Fibroblast of skin of left biceps (primary cell): ENCODE measurements at places on chromosomes 5 and 9.

DNA sequence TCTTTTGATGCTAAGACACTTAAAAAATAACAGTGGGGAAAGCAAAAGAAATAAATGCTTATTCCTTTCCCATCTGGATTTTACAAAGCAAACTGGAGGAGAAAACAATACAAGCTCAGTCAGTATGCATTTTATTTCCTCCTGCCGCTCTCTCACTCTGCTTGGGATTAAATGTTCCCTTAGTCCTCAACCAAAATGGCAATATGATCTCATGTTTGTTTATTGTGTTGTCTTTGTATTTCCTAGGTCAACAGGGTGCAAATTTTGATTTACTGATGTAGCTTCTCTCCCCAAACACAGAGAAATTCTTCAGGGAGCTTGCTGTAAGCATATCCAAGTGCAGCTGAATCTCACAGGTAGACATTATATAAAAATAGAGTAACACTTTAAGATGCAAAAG, 92.1 kb upstream of the ERBIN start:
- no peak for DNase-seq

- DNase-seq, result no peak
Measured at GRCh38 chr9:34520096-34520495, 2.7 kb downstream of the ENHO start.

- DNase-seq, result no peak
Measured at GRCh38 chr9:93030642-93031628, 27.6 kb upstream of the SUSD3 start.

DNA sequence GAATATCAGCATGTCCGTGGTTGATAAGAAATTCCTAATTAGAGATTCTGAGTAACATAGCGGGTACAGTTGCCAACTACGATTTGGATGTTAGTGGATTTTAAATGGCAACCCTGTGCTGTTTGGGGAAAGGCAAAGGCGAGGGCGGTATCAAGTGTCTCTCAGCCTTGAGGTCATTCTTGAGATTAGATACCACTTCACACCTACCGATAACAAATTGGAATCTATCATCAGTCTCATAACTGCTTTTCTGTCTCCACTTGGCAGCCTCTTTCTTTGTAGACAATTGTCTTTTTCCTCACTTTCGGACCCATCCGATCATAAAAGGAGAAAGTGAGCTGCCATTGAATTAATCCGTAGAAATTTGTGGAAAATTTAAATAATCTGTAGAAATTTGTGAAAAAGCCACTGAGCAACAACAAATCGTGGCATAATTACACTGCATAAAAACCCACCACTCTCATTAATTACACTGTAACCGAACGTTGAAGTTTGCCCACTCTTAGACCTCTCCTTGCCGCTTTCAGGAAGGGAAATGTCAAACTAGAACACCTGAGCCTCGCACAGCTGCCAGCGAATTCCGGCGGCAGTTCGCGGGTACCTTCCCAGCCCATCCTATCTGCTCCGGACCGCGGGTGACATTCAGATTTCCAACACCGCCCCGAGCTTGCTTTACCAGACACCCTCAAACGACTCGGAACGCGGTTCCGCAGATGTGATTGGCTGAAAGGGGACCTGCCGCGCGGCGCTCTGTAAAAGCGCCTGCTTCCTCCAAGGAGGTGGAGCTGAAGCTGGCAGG, 849 bp upstream of the RGMB start:
- DNase-seq, result no peak

GRCh38 chr5:2184563-2185540, 302.1 kb upstream of the IRX4 start:
- DNase-seq, result no peak

- DNase-seq, result peak; percentile 64
Measured at GRCh38 chr5:57383093-57383861, 99.3 kb downstream of the ACTBL2 start.

DNA sequence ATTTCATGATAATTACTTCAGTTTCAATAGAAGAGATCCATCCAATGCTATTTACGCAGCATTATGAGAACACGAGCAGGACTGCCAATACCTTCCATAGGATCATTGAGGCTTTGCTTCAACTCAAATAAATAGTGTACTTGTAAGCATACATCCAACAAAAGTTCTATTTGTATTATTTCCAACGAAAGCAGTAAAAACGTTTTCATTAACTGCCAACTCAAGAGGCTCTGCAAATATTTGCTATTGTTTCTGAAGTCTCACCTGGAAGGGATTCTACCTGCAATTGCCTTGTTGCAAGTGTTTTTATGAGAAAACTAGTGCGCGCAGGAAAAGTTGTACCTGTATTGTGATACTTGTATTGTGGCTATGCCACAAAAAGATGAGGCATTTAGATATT, 11.0 kb upstream of the GNPDA1 start:
- DNase-seq, result no peak

- peak; percentile 17 for DNase-seq
Measured at GRCh38 chr5:145902421-145902820, 29.6 kb upstream of the GRXCR2 start.

GRCh38 chr5:171433982-171434676, 14.7 kb downstream of the FGF18 start:
- DNase-seq, result no peak

- no peak for DNase-seq
Measured at GRCh38 chr5:74272024-74272775, 368.3 kb downstream of the ENC1 start.

DNA sequence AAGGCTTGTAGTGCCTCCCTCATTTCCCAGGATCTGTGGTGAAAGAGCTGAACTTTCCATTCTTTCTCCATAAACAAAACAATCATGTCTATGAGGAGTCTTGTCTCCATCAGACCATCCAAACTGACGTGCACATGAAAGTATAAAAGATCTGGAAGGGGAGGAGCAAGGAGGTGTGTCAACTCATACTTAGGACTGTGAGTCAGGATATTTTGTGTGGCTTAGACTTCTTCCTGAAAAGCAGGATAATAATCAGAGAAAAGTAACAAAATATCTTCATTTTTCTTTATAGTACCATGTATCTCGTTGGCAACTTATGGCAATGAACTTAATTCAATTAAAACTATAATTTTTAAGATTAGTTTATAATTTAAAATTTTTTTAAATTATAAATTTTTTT, 96.0 kb upstream of the PRRC1 start:
- no peak for DNase-seq

DNA sequence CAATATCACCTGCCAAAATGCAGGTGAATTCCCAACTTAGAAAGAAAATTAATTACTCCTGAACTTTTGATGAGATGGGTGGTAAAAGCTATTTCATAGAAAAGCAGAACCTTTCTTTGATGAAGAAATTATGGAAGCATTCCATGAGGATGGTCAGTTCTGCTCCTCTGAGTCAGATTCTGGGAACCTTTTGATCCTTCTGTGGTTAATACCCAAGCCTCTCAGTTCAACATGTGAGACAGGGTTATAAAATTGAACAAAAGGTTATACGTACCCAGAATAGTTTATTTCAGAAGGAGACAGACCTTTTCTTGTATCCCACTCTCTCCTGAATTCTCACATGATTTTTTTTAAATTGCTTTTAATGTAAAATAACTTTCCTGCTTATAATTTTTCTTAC, 767.6 kb upstream of the ADAMTS16 start:
- DNase-seq, result no peak

- DNase-seq, result no peak
Measured at GRCh38 chr5:39541920-39542319, 117.1 kb upstream of the DAB2 start.

- DNase-seq, result no peak
Measured at GRCh38 chr5:179833709-179834070, 13.0 kb downstream of the SQSTM1 start.

GRCh38 chr5:75337366-75338021, 474 bp downstream of the HMGCR start:
- no peak for DNase-seq
